HCEC 1CT (cell line): ENCODE measurements at places on chromosomes 6 and 20.

- DNase-seq = no peak
Measured at GRCh38 chr20:45722047-45722446, at the start of gene SPINT4. SPINT4 (plus strand) TSS chr20:45722347; CDS start chr20:45722368, 21 bp downstream.

DNA sequence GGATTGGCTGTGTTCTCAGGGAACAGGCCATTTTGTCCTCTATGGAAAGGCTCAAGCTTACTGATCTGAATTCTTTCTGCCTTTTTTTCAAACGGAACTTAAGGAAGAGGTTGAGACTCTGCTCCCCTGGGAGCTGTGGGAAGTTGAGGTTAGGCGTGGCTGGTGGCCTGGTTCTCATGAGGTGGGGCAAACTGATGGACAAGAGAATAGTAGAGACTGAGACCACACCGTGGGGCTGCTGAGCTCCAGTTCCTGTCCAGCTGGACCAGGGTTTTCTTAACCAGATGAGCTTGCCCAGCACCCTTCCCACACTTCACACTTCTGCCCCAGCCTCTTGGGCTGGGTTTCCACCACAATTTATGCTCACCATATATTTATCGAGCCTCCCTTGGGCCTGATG, 6.1 kb downstream of the AP5S1 start:
- no peak for DNase-seq

DNA sequence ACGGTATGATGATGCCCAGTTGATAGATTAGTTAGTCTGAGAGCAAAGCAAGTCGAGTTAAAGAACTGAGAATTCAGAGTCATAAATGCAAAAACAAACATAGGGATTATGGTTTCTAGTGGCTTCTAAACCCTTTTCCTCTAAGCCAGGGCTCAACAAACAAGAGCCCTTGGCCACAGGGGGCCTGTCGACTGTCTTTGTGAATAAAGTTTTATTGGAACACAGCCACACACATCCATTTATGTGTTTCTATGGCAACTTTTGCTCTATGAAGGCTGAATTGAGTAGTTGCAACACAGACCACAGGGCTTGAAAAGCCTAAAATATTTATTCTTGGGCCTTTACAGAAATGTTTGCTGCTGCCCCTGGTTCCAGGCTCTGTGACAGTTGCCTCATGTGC, 76.2 kb downstream of the SLC24A3 start:
- DNase-seq = peak; percentile 44

- DNase-seq = no peak
Measured at GRCh38 chr6:114446342-114446741, 103.5 kb upstream of the HS3ST5 start.

- DNase-seq = no peak
Measured at GRCh38 chr20:48076747-48077146, 291.5 kb upstream of the SULF2 start.

DNA sequence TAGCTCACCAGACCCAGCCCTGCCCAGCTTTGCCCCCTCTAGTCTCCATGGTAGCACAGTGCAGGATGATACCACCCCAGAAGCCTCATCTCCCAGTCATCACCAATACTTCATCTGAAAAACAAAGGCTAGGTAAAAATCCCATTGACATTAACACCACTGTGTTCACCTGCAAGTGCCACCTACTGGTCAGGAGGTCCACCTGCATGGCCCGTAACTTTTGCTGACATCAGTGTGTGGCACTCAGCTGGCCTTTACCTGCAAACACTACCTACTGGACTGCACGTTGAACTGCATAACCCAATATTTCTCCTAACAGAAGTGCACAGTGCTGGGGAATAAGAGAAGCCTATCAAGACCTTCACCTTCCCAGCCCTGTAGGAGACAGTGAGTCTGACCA, 234.7 kb upstream of the ADGRB3 start:
- DNase-seq = no peak

- no peak for DNase-seq
Measured at GRCh38 chr6:112439432-112439831, 92.3 kb downstream of the RFPL4B start.

- no peak for DNase-seq
Measured at GRCh38 chr6:6711832-6712448, 123.4 kb downstream of the LY86 start.

- no peak for DNase-seq
Measured at GRCh38 chr20:63090682-63091571, 84.2 kb upstream of the BHLHE23 start.

- no peak for DNase-seq
Measured at GRCh38 chr6:90049295-90049694, 155.0 kb downstream of the GJA10 start.

GRCh38 chr6:83546636-83547035, 34.3 kb downstream of the PRSS35 start:
- no peak for DNase-seq

- peak; percentile 24 for DNase-seq
Measured at GRCh38 chr6:155084431-155085123, 89.5 kb downstream of the TIAM2 start.

- peak; percentile 40 for DNase-seq
Measured at GRCh38 chr6:26126394-26127235, 39.4 kb downstream of the HFE start.

GRCh38 chr6:157385482-157385881, 4.5 kb downstream of the ZDHHC14 start:
- no peak for DNase-seq

- DNase-seq = no peak
Measured at GRCh38 chr20:16537025-16537665, 36.1 kb downstream of the KIF16B start.

GRCh38 chr6:126094411-126094810, 108.1 kb downstream of the TRMT11 start:
- DNase-seq = no peak

GRCh38 chr20:36544134-36545018, 3.1 kb downstream of the MYL9 start:
- peak; percentile 70 for DNase-seq
